RWPE1 (cell line): ENCODE measurements at places on chromosomes 7 and 10.

- no peak for DNase-seq
These were observed 11.5 kb downstream of the C10orf71 start for GRCh38 chr10:49310460-49310859.

GRCh38 chr7:138478499-138478908 is 18.4 kb downstream of the TRIM24 start:
- no peak for DNase-seq

GRCh38 chr10:108348215-108348614 is 1183.7 kb upstream of the SORCS1 start:
- DNase-seq = no peak

DNA sequence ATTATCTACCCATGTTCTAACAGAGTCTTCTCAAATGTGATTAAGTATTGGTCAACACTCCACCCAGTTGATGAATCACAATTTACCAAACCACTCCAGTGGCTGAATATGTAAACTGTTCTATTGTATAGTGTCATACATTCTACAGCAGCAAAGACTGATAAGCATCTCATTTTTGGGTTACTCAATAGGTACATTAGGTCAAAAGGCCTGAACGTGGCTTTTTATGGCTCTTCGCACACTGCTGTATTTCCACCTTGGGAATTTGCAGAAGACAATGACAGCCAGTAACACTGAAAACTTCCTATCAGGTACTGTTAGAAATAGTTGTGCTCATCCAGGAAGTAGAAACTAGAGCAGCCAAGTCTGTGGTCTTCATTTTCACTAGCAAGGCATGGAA is 166.9 kb downstream of the GLI3 start:
- peak; percentile 67 for DNase-seq

- no peak for DNase-seq
These were observed 201.2 kb downstream of the KCNMA1 start for GRCh38 chr10:77436257-77436975.

GRCh38 chr10:28902215-28902614 is 224.9 kb downstream of the BAMBI start:
- no peak for DNase-seq

DNA sequence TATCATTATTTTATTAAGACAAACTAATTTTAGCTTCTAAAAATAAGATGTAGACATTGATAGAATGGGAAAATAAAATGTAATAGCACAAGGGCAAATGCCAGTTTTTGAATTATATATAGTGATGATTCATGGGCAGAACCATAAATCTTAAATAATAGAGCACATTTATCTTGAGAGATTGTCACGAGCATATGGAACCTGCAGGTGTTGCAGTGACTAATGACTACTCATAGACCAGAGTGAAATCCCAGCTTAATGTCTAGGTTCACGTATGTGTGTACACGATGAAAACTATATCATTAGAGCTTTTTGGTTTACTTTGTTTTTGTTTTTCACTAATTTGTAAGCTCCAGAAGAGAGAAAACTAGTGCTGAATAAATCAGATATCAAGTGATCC is 150.2 kb upstream of the CACNA2D1 start:
- peak; percentile 64 for DNase-seq

- DNase-seq = no peak
These were observed 10.7 kb downstream of the FGL2 start for GRCh38 chr7:77188731-77189437.

- DNase-seq = no peak
These were observed 115.3 kb upstream of the FAM171A1 start for GRCh38 chr10:15486404-15486803.

GRCh38 chr7:6500691-6501090 is 50.6 kb downstream of the GRID2IP start:
- no peak for DNase-seq

- no peak for DNase-seq
These were observed 52.8 kb upstream of the PTER start for GRCh38 chr10:16384021-16384420.

GRCh38 chr10:11088709-11089108 is 71.0 kb downstream of the CELF2 start:
- no peak for DNase-seq

DNA sequence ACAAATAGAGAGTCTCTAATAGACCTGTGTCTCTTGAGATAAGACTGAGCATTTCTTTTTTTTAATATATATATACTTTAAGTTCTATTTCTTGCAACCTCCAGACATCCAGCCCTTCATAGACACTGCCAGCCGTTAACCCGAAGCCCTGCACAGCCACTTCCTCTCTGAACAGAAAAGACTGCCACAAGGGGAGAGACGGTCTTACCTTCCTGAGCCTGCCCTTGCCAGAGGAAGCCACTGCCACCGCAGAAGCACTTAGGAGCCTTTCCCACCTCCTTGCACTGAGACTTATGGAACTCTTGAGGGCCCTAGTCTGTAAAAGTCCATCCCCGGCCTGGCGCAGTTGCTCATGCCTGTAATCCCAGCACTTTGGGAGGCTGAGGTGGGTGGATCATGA is 31.8 kb upstream of the PRSS1 start:
- DNase-seq = no peak

GRCh38 chr10:92062273-92062672 is 138.7 kb downstream of the BTAF1 start:
- DNase-seq = no peak
